ENCODE measurements at places on chromosomes 5 and 9.

DNA sequence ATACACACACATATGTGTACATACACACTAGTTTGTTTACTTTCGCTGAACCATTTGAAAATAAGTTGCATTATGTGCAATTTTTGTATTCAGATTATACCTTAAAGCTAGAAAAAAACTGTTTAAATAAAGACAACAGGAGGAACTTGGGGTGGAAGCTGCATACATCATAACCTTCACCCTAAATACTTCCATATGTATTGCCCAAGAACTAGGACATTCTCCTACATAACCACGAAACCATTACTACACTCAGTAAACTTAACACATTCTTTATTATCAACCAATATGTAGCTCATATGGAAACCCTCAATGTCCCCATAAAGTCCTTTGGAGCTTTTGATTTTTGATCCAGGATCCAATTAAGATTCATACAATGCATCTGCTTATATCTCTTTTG lies 83.3 kb downstream of the GIN1 start:
- no peak for DNase-seq

DNA sequence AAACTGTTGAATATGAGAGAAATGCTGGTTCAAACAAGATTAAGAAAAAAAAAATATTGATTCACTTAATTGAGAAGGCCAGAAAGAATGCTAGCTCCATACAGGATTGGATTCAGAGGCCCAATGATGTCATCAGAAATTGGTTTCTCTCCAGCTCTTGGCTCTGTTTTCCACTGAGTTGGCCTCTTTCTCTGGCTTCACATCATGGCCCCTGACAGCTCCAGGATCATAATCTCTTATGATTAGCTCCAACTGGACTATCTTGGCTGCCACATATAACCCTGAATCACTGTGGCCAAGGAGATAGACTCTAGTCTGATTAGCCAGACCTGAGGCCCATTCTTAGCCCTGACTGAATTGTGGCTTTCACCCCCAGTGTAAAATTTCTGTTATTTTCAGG lies 244.7 kb upstream of the GRAMD2B start:
- no peak for DNase-seq

DNA sequence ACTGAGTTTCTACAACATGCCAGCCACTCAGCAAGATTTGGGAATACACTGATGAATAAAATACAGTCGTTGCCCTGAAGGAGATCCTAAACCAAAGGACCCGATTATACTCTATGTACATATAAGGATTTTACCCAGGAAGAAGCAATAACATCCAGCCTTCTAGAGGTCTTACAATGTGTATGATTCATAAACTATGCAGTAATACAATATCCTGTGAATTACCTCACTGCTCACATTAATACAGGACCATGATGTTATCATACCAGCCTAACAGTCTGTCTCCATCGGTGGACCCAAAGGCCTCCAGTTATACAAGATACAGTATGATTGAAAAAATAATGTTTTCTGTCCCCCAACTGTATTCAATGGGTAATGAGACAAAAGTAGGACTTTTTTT lies 310.5 kb upstream of the TRPM3 start:
- DNase-seq, result no peak

- DNase-seq, result no peak
Observed at GRCh38 chr9:116309900-116310611, 156.5 kb downstream of the PAPPA start.

- DNase-seq, result no peak
Observed at GRCh38 chr5:125451622-125452021, 705.2 kb upstream of the ZNF608 start.

DNA sequence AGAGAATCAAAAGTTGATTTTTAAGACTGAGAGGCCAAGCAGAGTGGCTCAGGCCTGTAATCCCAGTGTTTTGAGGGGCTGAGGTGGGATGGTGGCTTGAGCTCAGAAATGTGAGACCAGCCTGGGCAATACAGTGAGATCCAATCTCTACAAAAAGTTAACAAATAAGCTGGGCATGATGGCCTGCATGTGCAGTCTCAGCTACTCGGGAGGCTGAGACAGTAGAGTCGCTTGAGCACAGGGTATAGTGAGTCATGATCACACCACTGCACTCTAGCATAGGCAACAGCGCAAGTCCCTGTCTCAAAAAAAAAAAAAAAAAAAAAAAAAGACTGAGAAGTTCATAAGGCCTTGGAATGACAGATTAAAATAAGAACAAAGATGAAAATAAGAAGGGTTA lies 177.2 kb downstream of the TMEM232 start:
- DNase-seq, result no peak

GRCh38 chr5:172833686-172834414 lies at the start of gene ERGIC1:
TSS of gene ERGIC1 (plus strand) at chr5:172834251. CDS start at chr5:172834414, 163 bp downstream.
- peak; percentile 73 for DNase-seq

- DNase-seq, result no peak
Observed at GRCh38 chr9:86500031-86500430, 145.8 kb upstream of the TUT7 start.

GRCh38 chr5:19565466-19565865 lies 422.5 kb downstream of the CDH18 start:
- no peak for DNase-seq

DNA sequence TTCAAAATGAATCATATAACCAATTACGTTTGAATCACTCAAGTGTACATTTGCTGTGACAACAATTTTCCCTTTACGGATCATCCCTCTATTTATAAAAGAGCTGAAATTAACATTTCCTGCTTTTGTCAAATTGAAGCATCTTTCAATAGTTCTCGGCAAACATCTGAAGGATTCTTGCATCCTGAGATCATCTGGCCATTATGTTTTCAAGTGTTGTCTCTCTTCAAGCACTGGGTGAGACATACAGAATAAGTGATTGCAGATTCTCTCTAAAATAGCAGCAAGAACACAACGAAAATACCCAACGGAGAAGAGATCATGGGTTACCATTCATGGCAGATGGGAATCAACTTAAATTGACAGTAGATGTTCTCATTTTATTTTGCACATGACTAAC lies 283.4 kb upstream of the GRAMD2B start:
- no peak for DNase-seq

- DNase-seq, result no peak
Observed at GRCh38 chr5:123092696-123093095, 3.7 kb downstream of the PRDM6 start.

GRCh38 chr5:65121880-65122436 lies 353.2 kb downstream of the CWC27 start:
- no peak for DNase-seq

DNA sequence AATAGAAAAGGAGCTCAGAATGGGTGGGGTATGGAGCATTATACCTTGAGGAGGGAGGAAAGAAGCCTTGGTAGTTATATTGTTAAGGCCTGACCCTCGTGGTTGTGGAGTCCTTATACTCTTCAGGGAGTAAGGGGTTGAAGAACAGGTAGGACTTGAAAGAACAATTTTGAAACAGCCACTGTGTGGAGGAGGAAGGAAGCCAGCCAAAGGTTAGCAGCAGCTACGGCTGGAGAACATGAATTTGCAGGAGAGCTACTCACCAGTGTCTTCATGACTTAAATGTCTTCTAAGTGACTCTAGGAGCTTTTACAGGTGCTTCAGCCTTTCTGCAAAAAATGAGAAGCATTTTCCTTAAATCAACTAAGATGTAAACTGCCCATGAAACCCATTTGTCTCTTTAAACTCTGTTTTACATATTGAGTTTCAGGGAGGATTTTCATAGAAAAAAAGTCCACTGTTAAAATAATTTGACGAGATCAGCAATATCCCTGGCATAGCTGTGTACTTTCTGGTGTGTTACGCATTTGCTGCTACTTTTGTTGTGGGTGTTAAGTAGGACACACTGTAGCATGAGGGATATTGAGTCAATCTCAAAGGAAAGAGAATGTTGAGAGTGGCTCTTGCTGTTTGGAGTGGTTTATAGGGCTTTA lies 110.6 kb upstream of the ELL2 start:
- no peak for DNase-seq

- DNase-seq, result no peak
Observed at GRCh38 chr9:36416890-36417289, 16.8 kb upstream of the RNF38 start.

DNA sequence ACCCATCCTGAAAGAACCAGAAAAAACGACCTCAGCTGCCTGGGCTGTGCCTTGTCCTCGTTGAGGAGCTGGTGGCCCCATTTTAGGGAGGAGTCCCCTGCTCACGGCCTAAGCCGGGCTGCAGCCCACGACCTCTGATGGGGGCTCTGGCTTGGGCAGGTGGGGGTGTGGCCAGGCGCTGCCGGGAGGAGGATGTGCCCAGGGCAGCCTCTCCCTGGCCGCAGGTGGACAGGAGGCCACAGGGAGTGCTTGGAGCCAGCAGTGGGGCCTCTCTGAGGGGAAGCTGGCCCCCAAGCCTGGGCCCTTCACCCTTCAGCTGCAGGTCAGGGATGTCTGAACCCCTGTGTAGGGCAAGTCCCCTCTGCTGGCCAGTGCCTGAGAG lies 2.5 kb downstream of the DIPK1B start:
- no peak for DNase-seq

DNA sequence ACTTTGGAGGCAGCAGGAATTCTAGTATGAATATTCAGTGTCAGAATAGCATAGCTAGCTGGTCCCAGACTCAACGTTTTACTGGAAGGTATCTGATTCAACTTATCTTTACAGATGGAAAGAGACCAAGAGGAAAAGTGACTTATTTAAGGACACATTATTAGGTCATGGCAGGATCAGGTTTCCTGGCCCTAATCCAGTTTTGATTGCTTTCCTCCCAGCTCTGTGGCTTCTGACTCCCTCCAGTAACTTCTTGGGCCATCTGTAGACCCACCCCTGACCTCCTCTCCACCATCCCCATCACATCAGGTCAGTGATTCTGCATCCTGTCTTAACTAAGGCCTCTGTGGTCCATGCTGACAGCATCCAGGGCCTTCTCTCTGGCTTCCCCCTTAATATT lies 38.4 kb downstream of the SH3TC2 start:
- DNase-seq, result no peak

DNA sequence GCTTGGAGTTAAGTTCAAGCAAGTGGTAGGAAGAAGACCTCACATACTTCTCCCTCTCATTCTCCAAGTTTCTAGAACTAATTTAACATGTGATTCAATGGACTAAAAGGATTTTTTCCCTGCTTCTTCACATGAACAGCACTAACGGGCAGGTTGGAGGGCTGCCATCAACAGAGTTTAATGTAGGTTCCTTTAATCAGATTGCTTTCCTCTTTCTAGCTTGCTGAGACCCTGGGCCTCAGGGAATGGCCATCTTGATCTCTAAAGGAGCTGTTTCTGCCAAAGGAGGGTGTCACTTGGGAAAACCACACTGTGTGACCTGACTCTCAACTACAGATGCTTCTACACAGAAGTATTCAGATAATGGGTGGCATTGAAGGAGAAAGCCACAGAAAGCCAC lies 223.3 kb downstream of the PIK3R1 start:
- DNase-seq, result no peak

- DNase-seq, result no peak
Observed at GRCh38 chr5:135930949-135931295, 23.9 kb downstream of the LECT2 start.

- no peak for DNase-seq
Observed at GRCh38 chr5:142719836-142720370, 34.0 kb upstream of the FGF1 start.

DNA sequence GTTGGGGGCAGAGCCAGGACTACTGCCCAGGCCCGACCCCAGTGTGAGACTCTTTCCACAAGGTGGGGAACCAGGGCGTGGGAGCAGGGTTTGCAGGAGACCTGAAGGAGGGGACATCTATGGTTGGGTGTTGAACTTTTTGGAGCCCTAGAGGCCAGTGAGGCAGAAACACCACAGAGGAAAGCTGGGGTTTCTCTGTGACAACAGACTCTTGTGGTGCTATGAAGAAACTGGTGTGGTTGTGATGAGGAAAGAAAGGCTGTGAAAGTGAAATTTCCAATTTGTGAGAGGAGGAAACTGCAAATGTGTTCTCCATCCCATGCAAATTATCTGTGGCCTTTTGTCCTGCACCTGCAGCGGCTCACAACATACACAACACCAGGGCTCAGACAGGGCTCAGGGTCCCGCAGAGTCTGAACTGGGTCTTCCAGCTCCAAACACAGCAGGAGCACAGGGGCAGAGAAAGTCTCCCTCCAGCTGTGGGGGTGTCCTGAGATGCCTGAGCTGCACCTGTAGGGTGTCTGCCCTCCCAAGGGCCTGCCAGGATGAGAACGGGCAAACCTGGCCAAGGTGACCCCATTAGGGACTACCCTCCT lies 51.4 kb upstream of the GRHPR start:
- DNase-seq, result no peak

DNA sequence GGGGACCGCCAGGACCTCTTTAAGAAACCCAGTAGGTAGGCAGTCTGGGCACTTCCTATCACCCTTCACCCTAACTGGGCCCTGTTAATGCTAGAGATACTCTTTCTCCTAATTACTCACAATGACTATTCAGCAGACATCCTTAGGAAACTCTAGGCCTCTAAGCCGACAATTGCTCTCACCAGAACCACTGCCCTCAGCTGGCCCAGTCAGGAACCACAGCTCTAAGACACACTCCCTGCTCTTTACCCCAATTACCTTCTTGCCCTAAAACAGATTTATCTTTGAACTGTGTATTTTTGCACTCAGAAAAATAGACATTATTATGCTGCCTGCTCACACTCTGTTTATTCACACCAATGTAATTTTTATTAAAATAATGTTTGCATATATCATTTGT lies 432.6 kb upstream of the SLC30A5 start:
- no peak for DNase-seq

DNA sequence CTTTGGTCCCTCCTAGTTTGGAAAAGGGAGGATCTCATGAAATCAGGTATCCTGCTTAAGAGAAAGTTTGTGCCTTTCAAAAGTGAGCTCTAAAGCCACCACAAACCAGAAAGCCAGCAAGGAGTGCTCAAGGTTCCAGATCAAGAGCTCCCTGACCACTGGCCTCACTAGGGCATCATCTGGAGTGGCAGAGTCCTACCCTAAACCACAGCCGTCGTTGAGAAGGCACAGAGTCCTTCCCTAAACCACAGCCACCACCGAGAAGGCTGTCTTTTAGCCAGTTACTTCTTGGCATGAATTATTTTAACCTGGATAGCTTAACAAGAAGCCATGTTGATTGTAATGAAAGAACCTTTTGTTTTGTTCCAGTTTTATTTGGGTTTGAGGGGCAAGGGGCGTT lies 102.9 kb downstream of the FRMD3 start:
- DNase-seq, result no peak

DNA sequence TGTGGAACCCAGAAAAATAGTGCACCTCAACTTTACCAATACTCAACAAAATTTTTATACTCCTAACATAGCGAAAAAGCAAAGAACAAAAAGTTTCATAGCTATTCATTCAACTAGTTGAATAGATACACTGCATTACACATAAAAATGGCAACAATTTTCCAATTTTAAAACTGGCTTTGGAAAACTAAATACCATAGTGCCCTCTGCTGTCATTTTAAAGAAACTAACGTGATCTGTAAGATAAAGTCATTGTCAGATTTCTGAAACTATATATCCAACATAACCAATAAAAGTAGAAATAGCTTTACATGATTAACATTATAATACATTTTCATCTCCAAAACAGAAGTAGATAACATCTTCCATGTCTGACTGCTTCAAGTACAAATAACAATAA lies 31.6 kb downstream of the DTWD2 start:
- no peak for DNase-seq

DNA sequence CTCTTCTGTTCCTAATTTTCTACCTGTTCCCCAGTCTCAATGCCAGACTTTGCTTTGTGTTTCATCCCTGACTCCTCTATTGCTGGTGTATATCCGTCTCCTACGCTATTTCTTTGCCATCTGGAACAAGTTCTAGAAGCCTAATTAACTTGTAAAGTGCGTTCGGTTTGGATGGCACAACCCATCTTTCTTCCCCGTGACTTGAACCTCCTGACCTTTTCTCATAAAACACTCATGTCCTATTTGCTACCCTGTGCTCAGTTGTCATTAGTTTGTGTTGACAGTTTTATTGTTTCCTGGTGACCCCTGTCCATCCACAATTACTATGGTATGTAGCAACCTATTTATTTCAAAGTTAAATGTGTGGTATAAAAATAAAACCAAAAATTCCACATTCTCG lies 323.5 kb downstream of the TLE4 start:
- no peak for DNase-seq
